ENCODE measurements at places on chromosomes 3 and 15.

DNA sequence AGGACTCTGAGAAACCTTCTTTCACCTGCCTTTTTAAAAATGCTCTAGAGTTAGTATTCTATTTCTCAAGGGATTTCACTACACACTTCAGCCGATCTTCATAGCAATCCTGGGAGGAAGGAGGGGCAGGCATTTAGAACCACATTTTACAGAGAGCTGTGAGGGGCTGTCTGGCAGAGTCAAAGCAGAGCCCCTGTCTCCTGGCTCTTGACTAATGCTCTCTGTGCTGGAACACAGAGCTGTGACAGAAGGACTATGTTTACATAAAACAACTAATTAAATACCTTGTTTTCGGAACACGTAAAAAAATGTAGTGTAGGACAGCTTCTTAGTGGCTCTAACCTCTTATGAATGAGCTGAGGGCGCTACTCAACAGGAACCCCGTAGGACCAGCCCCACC is 7.6 kb upstream of the SPTBN5 start:
- DNase-seq: no peak

- no peak for DNase-seq
Observed at GRCh38 chr3:14929310-14930074, 17.9 kb upstream of the NR2C2 start.

GRCh38 chr3:14156843-14157561 is 21.4 kb downstream of the XPC start:
- no peak for DNase-seq

DNA sequence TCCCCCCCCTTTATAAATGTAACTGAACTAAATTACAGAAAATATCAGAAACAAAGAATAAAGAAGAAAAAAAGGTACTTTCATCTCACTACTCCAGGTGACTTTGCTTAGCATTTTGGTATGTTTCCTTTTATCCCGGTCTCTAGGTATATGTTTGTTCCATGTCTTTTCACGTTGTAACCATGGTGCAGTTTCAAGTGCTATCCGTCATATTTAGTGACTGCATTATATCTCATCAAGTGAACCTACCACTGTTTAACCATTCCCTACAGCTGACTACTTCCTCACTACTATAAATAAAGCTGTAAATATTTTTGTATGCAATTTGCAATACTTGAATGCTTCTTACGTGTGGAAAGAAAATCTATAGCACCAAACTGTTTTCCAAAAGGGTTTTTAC is 2.2 kb downstream of the BTBD1 start:
- peak; percentile 71 for DNase-seq

DNA sequence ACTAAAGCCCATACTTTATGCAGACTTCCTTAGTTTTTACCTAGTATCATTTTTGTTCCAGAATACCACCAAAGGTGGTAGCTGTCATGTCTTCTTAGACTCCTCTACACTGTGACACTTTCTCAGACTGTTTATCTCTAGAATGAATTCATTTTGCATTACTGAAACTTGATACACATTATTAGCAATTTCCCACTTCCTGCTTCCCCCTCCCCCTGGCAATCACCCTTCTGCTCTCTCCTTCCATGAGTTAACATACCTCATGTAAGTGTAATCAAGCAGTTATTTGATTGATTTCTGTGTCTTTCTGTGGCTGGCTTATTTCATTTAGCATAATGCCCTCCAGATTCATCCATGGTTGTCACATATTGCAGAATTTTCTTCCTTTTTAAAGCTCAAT is 204.9 kb downstream of the STAG1 start:
- no peak for DNase-seq

DNA sequence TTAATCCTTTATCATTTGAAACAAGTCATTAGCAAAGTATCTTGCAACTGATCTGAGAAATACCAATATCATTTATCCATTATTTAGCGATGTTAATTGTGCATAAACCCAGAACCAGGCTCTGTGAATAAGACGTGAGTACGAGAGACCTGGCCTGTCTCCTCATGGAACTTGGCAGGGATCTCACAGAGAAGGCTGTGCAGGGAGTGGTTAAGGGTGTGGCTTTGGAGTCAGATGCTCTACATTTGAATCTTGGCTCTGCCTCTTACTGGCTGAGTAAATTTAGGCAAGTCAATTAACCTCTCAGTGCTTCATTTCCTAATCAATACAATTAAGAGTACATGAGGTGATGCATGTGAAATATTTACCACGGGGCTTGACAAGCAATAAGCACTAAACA is 39.9 kb upstream of the TBL1XR1 start:
- DNase-seq: no peak

GRCh38 chr3:174413062-174413912 is 445.8 kb upstream of the NAALADL2 start:
- no peak for DNase-seq

- DNase-seq: no peak
Observed at GRCh38 chr3:81829937-81830336, 68.5 kb upstream of the GBE1 start.

- DNase-seq: no peak
Observed at GRCh38 chr3:7697548-7697947, 804.1 kb upstream of the LMCD1 start.
